ENCODE measurements at places on chromosomes 4 and X. TPM values are rescaled to one million over a fixed set of nuclear protein-coding genes. Genes with fewer than 3 reads are reported as not detected.
A peak's percentile ranks its signal among the peaks of the same experiment; 100 is the strongest.

GRCh38 chr4:183588169-183588675 lies 70.8 kb downstream of the RWDD4 start:
- H3K4me1 ChIP-seq: no peaks in the 10 kb centered on the region
- no peak for DNase-seq
- no peaks in the 10 kb centered on the region for H3K36me3 ChIP-seq
- no peaks in the 10 kb centered on the region for H3K27me3 ChIP-seq

- H3K4me1 ChIP-seq: no peaks in the 10 kb centered on the region
- H3K27ac ChIP-seq: no peak overlapping the region
- no peak overlapping the region for H3K4me3 ChIP-seq
- H3K27me3 ChIP-seq: no peaks in the 10 kb centered on the region
These were observed 16.0 kb downstream of the FGFR3 start for GRCh38 chr4:1808851-1809753.

DNA sequence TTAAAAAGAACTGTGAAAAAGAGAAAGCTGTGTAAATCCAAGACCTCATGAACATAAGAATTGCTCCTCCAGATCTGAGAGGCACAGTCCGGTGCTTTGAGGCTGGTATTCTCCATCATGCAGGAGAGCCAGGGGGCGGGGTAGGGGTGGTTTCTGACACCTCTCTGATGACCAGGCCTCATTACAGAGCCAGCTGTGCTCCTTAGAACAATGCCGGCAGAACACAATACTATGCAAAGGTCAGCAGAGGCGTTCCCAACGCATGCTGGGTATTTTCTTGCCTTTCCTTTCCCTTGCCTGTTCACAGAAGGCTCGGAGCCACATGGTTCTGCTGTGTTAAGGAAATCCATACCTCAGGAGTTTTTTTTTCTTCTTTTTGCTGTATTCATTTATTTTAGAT lies 91.2 kb upstream of the SOD3 start:
- H3K27me3 ChIP-seq: no peaks in the 10 kb centered on the region
- no peaks in the 10 kb centered on the region for H3K36me3 ChIP-seq
- H3K4me1 ChIP-seq: no peaks in the 10 kb centered on the region
- H3K4me3 ChIP-seq: no peak overlapping the region
- DNase-seq: no peak
- no peak overlapping the region for H3K27ac ChIP-seq

DNA sequence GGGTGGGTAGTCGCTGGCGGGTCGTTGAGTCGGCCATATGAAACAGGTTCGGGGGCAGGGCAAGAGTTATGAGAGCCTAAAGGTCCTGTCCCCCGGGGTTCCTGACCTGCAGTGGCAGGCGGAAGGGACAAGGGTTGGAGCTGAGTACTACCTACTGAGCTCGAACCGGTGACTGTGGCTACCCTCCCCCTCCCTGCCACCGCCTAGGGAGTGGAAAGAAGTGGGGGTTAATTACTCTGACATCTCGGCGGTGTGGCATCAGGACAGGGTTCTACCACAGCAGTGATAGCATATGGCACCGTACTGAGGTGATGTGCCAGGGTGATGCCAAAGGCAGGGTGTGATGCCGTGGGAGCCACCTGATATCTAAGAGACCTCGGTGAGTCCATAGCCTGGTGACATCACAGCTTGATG lies 307 bp downstream of the ATG4A start:
- H3K36me3 ChIP-seq: peaks cover 4% of the 10 kb centered on the region
- H3K27me3 ChIP-seq: no peaks in the 10 kb centered on the region
- no peak for DNase-seq
- H3K4me1 ChIP-seq: no peaks in the 10 kb centered on the region
- H3K27ac ChIP-seq: peak overlapping the region; percentile 88
- H3K4me3 ChIP-seq: peak overlapping the region; percentile 85

The EXOC1 gene
- total RNA-seq: 45.4 TPM

The SH3RF1 gene
- total RNA-seq: not detected

The ZNF711 gene
- total RNA-seq: 1.6 TPM
